Suppressor macrophage (primary cell): ENCODE measurements at places on chromosomes 2 and 18.

GRCh38 chr2:231297108-231297908 is 98.2 kb upstream of the B3GNT7 start:
- peak; percentile 79 for DNase-seq

DNA sequence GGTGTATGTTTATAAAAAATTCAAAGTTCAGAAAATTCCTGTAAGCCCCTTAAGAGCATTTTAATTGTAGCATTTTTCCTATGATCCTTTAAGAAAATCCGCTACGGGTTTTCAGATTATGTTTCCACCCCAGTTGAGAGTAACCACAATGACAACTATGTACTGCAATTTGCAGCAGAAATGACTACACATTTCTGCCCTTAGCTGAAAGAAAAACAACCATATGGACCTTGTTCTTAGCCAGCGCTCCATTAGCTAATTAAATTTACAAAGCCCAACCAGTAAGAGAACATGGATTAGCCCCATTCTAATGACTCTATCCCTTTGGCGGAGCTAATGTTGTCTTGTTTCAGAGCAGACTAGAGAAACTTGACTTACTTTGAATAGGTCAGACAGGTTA is 247.6 kb downstream of the SLC8A1 start:
- no peak for DNase-seq

DNA sequence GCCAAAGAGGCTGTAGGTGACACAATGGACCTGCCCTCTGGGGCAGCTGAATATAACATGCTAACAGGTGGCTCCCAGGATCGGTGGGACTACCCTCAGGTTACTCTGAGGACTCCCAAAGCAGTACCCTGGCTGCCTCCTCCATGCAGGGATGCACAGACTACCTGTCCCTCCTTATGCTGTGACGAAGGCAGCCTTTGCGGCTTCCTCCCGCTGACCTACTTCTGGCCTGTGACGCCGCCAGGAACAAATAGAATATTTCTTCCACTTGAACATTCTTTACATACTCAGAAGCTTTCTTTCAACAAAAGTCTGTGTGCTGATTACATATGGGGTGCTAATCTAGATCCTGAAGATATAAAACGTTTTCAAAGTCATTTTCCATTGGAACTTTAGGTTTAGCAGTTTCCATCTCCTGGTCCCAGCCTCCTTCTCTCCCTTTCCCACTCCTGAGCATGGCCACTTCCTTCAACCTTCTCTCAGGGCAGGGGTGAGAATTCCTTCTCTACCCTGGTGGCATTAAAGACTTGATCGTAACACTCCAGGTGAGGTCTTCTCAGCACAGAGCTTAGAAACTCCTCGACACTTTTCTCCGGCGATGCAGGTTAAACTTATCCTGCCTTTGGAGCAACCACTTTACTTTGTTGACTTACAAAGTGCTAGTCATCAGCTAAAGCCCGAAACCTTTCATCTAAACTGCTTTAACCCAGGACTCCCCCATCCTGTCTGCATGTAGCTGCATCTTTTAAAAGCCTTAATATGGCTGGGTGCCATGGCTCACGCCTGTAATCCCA is 58.9 kb upstream of the STK17B start:
- DNase-seq, result no peak

DNA sequence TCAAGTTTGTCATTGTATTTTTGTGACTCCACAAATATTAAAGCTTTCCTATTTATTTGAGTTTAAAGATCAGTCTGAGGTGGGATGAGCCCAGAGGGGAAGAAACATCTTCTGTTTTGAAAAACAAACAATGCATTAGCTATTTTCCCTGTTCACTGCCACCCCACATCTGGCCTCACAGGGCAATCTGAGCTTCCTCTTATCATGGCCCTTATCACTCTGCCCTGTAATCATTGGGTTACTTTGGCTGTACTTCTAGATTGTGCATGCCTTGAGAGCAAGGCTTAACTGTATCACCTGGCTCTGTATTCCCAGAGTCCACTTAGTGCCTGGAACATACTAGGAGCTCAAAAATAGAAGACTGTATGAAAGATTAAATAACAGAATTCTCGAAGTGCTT is 241.6 kb upstream of the NT5C1B start:
- no peak for DNase-seq

- DNase-seq, result no peak
These were observed 17.9 kb upstream of the NPAS2 start for GRCh38 chr2:100802066-100802465.

GRCh38 chr2:117232305-117232704 is 582.2 kb upstream of the DDX18 start:
- DNase-seq, result no peak

GRCh38 chr18:666177-666576 is 8.7 kb downstream of the TYMS start:
- DNase-seq, result no peak

DNA sequence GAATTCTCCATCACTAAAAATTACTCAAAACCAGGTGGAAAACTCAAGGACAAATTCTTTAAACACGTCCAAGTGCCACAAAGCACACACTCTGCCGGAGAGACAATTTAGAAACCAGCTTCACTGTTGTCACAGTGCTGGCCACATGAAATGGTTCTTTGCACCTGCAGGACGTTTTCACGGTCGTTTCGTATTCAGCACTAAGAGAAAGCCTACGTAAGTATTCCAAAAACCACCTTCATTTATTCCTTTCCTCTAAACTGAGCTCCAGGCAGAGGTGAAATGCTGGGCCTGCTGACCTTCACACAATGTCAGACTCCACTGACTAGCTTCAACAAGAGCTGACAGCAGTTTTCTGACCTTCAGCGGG is 680 bp downstream of the ATP5F1A start:
- no peak for DNase-seq

DNA sequence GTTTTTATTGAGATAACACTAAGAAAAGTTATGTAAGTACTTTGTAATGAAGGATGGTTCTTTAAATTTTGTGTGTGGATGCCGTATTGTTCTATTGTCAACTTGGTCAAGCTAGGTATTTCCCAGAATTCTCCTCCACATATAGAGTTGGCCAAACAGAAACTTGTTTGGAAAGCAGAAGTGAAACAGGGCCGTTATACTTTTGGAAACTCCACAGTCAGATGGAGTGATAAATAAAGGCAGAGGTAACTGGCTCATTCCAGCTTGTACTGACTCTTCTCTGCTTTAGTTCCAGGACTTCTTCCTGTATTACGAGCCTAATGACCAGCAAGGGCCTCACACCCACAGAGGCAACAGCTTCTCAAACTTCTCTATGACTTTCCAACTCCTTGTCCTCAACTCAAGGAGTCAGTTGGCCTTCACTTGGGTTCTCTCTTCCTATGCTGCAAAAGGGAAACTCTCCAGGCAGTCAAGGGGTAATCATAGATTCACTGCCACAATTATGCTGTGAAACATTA is 16.4 kb upstream of the STARD7 start:
- peak; percentile 76 for DNase-seq

- DNase-seq, result peak; percentile 44
These were observed 43.6 kb downstream of the EFEMP1 start for GRCh38 chr2:55879976-55880375.

GRCh38 chr2:204441316-204441715 is 104.0 kb upstream of the PARD3B start:
- no peak for DNase-seq

GRCh38 chr2:149330127-149331022 is at the start of gene LYPD6:
Gene LYPD6, plus strand, starts transcription at chr2:149330587. Its CDS starts 107,122 bp downstream, at chr2:149437709.
- DNase-seq, result peak; percentile 46

GRCh38 chr2:44731505-44731904 is 210.0 kb upstream of the SIX3 start:
- DNase-seq, result no peak

DNA sequence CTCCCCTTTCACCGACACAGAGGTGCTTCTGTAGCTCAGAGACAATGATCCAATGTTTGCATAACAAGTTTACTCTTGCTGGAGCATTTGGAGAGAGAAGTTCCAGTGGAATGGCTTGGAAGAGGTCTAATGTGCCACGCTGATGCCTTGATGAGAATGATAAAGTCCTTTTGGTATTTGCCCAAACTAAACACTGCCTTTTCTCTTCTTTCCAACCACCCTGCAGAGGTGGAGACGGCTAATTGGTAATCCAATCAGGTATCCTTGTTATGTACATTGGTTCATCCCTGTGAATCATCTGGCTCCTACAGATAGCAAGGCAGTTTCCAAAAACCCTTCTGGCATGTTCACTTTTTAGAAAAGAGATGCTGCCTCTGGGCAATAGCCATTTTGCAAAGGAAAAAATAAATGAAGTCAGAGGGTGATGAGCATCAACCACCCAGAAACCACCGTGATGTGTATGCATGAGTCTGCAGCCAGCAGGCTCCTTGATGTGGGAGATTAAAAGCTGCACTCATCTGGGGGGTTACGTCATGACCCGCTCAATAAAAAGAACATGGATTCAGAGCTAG is 40.6 kb downstream of the KIAA2012 start:
- no peak for DNase-seq

- DNase-seq, result no peak
These were observed 880.6 kb upstream of the LRATD1 start for GRCh38 chr2:13751955-13752354.

GRCh38 chr2:236628256-236628901 is 58.8 kb downstream of the ACKR3 start:
- no peak for DNase-seq

GRCh38 chr18:13243363-13243762 is 24.8 kb downstream of the LDLRAD4 start:
- DNase-seq, result no peak
